ENCODE measurements at places on chromosomes 6 and 20.

- no peak for DNase-seq
Observed at GRCh38 chr20:44807684-44808056, 2.7 kb downstream of the RIMS4 start.

DNA sequence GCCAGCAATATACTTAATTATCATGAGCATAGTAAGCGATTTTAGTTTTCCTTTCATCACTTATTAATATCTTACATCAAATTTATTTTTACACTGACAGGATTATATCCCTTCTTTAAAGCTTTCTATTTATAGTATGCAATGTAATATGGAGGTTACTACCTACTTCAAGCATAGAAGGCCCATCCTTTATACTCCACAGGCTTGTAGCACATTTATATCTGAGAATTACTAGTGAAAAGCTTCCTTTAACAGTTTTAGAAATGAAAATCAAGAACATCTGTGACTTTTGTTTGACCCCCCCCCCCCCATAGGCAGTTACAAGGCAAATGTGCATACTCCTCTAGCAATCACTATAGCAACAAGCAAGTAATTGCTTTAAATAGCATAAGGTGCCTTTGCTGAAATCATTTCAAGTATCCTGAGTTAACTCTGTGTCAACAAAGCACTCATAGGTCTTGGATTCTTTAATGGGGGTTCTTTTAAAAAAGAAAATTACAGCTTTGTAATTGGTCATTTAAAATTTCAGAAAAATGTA is 917.7 kb downstream of the PHF3 start:
- DNase-seq, result no peak

DNA sequence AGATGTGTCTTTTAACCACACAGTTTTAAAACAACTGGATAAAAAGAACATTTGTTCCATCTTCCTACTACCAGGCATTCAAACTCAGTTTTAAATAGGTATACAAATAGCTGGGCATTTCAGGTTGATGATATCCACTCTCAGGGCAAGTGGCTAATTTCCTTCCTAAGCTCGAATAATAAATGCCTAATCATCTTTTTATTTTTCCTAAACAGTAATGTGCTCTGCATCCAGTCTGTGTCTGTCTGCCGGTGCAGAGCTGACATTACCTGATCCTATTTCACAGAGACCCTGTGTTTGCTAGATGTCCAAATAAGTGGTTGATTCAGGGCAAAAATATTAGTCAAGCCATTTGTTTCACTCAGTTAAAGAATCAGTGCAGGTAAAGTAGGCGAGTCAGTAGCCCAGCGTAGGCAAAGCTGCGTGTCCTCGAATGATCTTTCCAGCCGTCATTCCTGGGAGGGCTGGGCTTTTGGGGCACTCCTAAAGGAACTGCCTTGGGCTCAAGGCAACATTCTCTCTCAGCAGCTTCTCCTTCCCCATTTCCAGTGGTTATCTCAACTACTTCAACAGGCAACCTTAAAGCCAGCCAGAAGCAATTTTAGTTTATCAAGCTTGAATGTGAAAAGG is 74.2 kb upstream of the BMP2 start:
- no peak for DNase-seq

GRCh38 chr6:111430605-111431376 is 52.2 kb downstream of the REV3L start:
- DNase-seq, result no peak

All from activated CD4-positive, alpha-beta T cell treated with anti-CD3 and anti-CD28 coated beads, Interleukin-2, amount 50 U/mL, for 48 hours (primary cell).